Activated naive CD8-positive, alpha-beta T cell treated with anti-CD3 and anti-CD28 coated beads for 36 hours (primary cell): ENCODE measurements at places on chromosomes 3 and 15. TPM values are rescaled to one million over a fixed set of nuclear protein-coding genes. Genes with fewer than 3 reads are reported as not detected.
A peak's percentile ranks its signal among the peaks of the same experiment; 100 is the strongest.

DNA sequence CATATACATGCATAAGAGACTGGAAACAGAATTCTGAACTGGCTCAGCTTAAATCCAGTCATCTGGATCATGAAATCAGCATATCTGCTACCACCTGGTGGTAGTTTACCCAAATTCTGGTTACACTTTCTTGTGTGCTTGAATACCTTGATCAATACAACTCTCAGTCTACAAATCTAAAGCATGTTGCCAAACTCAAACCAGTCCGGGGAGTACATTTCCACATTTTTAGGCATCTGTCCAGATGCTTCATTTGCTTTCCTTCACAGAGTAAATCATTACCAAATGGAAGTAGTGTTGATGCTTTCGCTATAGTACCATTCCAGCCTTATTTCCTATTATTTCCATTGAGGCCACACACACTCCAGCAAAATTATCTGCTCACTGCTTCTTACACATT lies 126.4 kb downstream of the P2RY1 start:
- DNase-seq, result no peak

GRCh38 chr3:192130534-192131132 lies 596.7 kb downstream of the FGF12 start:
- DNase-seq, result peak; percentile 5

DNA sequence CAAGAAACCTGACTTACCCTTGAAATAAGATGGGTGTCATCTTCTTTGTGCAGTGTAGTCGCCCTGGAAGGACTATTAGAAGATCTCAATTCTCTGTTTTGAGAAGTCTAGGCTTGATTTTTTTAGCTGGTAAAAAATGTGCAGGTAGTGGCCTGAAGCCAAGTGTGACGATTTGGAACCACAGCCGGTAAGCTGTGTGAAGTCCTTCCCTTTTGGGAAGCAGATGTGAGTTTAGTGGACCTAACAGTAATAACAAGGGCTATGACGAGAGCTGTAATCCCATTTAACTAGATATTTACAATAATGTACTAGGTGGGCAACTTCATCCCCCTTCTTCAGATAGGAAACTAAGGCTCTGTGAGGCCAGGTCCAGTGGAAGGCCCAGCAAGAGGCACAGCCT lies 81.7 kb upstream of the MYZAP start:
- DNase-seq, result no peak

- peak; percentile 25 for DNase-seq
These were observed 73.6 kb downstream of the EEFSEC start for GRCh38 chr3:128226795-128227395.

Gene PAQR9
- not detected for total RNA-seq

- DNase-seq, result no peak
These were observed 70.4 kb upstream of the KY start for GRCh38 chr3:134721214-134721613.

Gene MBNL1
- total RNA-seq, result 392 TPM

DNA sequence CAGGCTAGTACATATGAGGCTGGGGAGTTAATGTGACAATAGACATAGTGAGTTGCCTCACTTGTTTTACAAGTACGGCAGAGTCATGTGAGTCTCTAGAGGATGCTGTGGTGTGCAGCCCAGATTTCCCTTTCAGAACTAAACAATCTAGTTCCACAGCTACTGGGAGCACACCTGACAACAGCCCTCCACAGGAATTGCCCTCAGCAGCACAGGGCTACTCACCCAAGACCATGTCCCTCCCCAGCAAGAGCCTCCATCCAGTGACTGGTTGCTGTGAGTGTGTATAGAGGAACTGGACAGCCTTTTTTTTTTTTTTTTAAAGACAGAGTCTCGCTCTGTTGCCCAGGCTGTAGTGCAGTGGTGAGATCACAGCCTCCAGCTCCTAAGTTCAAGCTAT lies 40.2 kb upstream of the UBE2E2 start:
- no peak for DNase-seq

DNA sequence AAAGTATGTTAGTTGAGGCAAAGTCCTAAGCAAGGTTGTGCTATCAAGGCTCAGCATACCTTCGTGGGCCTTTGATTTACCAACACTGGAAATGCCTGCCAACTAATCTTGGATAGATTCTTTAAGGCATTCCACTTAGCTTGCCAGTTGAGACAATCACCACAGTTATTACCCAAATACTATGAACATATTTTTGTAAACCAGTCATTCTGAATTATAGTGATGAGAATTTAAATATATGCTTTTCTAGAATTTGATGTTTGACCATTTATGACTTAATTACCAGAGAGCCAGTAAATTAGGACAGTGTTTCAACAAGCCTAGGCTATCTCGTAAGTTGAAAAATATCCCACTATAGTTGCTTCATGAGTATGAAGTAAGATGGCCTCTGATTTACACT lies 15.5 kb downstream of the TRIM59 start:
- DNase-seq, result no peak

GRCh38 chr3:70982700-70983140 lies 600.8 kb downstream of the FOXP1 start:
- DNase-seq, result peak; percentile 18

- no peak for DNase-seq
These were observed 152.4 kb downstream of the RORA start for GRCh38 chr15:61076598-61077170.

GRCh38 chr3:55190331-55190730 lies 262.5 kb upstream of the LRTM1 start:
- DNase-seq, result no peak

Gene CHRFAM7A
- total RNA-seq, result 1.2 TPM

Gene TAMM41
- 26.9 TPM for total RNA-seq
